ENCODE measurements at places on chromosomes 4 and X.

DNA sequence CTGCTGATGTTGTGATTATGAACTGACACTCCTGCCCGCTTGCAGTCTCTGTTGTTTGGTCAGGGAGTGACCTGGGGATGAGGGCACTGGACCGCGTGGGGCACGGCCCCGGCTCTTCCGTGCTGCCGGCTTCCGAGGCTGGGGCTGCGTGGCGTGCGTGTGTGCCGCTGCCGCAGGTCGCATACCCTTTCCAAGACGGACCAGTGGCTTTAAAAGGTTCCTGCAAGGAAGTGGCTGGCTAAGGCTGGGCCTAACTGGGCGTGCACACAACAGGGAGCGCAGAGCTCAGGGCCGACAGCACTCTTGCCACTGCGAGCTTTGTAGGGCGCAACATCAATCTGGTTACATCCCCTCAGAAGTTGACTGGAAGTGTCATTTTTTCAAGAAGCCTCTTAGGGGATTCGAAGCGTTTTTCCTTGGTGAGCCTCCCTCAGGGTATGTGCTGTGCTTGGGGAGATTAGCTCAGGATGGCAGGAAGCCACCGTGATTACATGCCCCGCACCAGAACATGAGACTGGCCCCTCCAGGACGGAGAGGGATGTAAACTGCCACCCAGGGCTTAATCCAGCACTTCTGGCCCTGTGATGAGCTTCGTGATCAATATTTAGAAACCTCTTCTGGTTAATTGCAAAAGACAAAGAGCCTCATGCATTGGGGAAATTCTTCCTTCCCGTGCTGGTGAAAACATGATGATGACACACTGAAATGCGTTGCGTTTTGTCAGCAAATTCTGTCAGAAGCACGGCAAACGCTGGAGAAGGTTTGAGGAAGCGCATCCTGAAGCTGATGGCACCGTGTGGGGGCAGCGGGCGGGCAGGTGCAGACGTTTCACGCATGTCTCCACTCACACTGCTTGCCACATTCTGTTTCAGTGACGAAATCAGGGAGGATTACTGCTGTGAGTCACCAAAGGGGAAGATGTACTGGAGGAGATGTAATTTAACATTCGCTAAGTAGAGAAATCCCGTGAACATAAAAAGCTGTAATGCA is 11.1 kb downstream of the MAEA start:
- peak; percentile 93 for DNase-seq

GRCh38 chr4:124123181-124123580 is 589.4 kb downstream of the ANKRD50 start:
- DNase-seq, result no peak

GRCh38 chr4:37748485-37748884 is 62.3 kb upstream of the RELL1 start:
- peak; percentile 80 for DNase-seq

DNA sequence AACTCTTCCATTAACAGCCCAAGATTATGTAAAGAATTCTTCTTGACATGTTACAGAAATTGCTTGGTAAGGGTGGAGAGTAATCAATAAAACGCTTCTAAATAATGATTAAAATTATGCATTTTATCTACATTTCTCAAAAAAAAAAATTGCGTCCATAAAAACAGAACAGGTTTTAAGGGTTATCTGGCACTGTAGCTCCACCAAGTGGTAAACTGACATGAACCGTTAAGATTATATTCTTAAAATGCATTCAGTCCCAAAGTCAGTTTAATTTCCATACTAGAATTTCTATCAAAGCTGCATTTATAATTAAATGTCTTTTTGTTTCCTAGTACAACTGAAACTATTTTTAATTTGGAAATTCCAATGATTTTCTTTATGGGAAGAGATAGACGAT is 214.0 kb upstream of the UGT8 start:
- DNase-seq, result peak; percentile 24

DNA sequence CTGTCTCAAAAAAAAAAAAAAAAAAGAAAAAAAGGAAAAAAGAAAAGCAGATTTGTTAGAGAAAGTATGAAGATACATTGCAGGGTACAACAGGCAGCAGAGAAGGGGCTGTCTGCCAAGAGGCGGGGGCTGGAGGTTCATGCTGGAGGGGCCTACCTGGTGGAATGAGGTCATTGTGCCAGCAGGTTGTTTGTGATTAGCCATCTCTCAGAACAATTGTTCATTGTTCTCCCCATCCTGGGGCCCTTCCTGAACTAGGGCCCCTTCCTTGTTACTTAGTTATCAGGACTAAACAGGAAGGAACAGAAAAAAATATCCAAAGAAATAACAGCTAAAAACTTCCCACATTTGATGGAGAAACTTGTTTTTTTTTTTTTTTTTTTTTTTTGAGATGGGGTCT is 14.0 kb upstream of the GPKOW start:
- DNase-seq, result no peak

DNA sequence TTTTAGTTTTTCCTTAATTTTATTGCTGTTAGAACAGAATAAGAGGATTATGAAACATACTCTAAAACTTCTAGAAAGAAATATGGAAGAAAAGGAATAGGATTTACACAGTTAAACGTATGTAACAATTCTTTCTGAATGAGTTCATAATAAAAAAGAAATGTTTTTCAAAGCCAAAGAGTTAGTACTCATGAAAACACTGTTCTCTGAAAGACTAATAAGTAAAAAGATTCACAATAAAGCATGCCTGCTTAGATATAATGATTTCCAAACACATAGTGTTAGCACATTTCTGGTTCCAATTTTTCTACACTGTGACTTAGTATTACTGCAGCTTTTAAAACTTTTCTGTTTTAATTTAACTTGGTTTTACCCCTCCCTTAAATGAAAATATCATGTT is 49.8 kb upstream of the PRSS48 start:
- no peak for DNase-seq

DNA sequence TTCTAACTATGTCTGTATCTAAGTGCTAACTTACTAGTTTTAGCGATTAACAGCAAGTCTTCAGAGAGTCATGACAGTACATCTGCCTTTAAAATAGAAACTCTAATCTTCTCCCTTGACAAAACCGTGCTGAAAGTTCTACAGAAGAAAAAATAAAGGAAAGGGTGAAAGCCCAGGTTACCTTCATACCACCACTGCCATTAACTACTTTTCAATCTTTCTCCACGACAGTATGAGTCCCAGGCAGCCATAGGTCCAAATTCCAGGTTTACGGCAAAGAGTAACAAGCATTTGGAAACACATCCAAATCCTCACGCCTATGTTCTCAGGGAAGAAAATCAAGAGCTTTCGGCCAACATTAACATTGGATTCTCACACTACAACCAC is 12.4 kb upstream of the ZCCHC13 start:
- DNase-seq, result no peak

All from AML-193 (cell line).